SJCRH30 (cell line): ENCODE measurements at places on chromosomes 3 and 15. TPM values are rescaled to one million over a fixed set of nuclear protein-coding genes. Genes with fewer than 3 reads are reported as not detected.
A peak's percentile ranks its signal among the peaks of the same experiment; 100 is the strongest.

CPEB1 gene
- total RNA-seq, result 0.04 and 0.13 TPM in 2 replicates

DNA sequence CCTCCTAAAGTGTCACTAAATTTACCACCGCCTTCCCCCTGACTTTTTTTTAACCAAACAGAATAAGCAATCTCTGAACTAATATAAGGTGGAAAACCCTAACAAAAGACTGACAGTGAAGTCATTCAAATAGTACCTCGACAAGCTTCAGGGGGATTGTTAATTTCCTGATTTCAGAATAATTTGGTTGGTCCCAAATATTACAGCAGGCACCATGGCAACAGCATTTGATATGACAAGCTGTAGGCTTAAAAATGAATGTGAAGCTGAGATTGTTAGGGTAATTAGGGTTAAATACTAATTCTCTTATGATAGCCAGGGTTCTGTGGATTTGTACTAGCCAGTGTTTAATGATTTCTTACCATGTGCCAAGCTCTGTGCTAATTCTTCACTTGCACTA is 63.5 kb upstream of the GOLGA8B start:
- DNase-seq, result no peak

- DNase-seq, result peak; percentile 59
Observed at GRCh38 chr3:187750006-187750512, 4.8 kb upstream of the BCL6 start.

DNA sequence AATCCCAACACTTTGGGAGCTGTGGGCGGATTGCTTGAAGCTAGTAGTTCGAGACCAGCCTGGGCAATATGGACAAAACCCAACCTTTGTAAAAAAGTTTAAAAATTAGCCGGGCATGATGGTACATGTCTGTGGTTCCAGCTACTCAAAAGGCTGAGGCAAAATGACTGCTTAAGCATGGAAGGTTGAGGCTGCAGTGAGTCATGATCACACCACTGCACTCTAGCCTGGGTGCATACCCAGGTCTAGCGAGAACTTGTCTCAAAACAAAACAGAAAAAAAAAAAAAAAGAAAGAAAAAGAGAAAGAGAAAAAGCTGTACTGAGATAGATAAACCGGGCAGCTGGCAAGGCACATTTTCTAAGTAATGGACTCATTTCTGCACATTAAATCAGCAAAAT is 10.6 kb downstream of the ARPP19 start:
- no peak for DNase-seq

EFL1 gene
- total RNA-seq, result 25.6 and 26.2 TPM in 2 replicates

GRCh38 chr3:66066963-66067617 is 28.4 kb upstream of the MAGI1 start:
- no peak for DNase-seq

- DNase-seq, result no peak
Observed at GRCh38 chr3:59839283-59839682, 789.5 kb upstream of the CFAP20DC start.

GRCh38 chr3:68306571-68306970 is 625.8 kb downstream of the TAFA4 start:
- DNase-seq, result peak; percentile 33

DNA sequence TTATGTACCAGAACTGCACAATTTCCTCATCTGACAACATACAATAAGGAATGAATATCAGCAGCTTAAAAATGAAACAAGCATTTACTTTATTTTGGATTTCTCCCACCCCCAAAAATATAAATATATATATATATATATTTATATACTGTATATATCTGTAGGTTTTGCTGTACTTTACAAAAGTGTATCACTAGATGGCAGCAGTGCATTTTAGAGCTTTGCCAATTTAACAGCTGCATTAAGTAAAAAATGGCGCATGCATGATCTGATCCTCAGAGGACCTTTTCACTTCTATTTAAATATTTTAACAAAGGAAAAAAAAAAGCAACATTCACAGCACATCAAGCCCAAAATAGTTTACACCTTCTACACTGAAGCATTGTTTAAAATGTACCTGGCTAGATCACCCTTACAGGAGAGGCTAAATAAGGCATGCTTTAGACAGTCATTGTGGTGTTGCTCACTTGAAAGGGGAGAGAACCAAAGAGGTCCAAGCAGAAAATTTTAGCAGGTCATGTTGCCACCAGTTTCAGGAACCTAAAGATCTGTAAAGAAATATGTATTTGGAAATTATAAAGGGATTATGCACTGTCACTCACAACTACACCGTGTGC is 72.6 kb downstream of the NPTN start:
- peak; percentile 30 for DNase-seq

GRCh38 chr3:131914090-131914691 is 120.6 kb downstream of the CPNE4 start:
- DNase-seq, result no peak
